ENCODE measurements at places on chromosomes 16 and 17.

DNA sequence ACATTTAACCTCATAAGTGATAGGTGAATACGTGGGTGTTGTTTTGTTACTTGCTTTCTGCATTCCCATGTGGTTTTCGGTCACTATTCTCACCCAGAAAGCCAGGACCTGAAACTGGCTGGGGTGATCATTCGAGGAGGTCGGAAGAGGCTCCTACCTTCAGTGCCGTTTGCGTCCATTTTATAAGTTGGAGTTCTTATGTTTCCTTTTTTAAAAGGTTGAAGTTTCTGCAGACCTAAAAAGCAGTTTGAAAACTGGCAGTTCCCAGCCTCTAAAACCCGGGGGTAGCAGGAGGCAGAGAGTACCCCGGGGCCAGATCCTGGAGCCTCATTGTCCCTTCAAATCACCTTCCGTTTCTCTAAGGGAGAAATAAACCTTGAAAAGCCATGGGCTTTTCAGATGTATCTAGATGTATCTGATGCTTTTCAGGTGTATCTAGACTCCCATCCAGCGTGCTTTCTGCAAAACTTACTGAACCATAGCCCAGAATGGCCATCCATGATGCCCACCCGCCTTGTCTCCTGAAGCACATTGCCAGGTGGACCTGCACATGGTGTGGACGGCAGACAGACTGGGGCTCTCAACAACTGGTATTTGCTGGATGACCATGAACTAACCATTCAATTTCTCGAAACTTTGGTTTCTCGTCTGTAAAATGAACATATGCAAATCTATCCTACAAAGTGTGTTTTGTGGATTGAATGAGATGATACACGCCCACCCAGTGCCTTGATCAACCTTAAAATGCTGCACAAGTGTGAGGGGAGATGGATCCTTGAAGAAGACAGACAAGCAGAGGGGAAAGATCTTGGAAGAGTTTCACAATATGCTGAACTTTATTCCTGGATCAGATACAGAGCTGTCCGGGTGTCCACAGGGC is 1.3 kb downstream of the NLRC5 start:
- DNase-seq, result no peak

DNA sequence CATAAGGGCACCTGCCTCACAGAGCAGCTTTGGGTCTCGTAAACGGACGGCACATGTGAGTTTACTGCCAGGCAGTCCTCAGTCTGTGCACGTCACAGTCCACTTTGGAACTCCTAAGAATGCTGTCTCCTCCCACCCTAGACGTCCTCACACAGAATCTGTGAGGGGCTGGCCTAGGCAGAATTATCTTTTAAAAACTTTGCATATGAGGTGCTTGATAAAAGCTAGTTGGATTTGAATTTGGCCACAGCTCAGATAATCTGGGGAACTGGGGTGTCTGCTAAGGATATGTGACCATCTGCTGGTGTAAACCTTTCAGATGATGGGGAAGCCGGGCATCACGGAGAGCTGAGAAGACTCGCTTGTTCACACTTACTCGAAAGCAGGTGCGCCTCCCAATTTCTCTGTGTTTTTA is 64.4 kb downstream of the METRNL start:
- no peak for DNase-seq

DNA sequence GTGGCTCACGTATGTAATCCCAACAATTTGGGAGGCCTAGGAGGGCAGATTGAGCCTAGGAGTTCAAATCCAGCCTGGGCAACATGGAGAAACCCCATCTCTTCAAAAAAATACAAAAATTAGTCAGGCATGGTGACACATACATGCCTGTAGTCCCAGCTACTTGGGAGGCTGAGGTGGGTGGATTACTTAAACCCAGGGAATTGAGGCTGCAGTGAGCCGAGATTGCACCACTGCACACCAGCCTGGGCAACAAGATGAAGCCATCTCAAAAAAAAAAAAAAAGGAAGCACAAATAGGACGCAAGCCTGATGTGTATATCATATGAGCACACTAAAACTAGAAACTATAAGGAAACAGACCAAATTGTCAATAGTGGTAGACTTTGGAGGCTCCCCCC is 17.1 kb upstream of the FLCN start:
- no peak for DNase-seq

DNA sequence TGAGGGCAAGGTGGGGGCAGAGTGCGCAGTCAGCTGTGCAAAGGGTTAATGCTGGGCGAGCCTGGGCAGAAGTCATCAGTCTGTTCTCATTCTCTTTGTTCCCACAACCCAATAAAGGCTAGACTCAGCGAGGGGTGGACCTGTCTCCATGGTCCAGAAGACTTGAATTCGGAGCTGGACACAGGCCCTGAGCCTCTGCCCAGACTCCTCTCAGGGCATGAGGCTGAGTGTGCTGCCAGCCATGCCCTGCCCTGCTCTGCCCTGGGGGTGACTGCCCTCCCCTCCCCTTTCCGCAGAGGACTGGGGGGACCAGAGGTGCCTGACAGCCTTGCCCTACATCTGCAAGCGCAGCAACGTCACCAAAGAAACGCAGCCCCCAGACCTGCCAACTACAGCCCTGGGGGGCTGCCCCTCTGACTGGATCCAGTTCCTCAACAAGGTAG is 54.5 kb downstream of the MRC2 start:
- no peak for DNase-seq

DNA sequence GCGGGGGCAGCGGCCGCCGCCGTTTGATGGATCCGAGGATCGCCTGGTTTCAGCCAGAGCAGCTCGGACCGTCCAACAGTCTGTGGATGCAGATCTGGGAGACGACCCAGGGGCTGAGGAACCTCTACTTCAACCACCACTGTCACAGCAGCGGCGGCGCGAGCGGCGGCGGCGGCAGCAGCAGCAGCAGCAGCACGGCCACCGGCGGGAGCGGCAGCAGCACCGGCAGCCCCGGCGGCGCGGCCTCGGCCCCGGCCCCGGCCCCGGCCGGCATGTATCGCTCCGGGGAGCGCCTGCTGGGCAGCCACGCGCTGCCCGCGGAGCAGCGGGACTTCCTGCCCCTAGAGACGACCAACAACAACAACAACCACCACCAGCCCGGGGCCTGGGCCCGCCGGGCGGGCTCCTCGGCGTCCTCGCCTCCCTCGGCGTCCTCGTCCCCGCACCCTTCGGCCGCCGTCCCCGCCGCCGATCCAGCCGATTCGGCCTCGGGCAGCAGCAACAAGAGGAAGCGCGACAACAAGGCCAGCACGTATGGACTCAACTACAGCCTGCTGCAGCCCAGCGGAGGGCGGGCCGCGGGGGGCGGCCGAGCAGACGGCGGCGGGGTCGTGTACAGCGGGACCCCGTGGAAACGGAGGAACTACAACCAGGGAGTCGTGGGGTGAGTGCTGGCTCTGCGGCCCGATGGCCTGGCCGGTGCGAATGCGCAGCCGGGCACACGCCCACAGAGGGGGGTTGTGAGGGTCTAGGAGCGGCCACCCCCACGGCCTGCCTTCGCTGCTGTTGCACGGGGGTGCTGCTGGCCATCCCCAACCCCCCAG is 702 bp downstream of the TENT4B start:
- peak; percentile 8 for DNase-seq

DNA sequence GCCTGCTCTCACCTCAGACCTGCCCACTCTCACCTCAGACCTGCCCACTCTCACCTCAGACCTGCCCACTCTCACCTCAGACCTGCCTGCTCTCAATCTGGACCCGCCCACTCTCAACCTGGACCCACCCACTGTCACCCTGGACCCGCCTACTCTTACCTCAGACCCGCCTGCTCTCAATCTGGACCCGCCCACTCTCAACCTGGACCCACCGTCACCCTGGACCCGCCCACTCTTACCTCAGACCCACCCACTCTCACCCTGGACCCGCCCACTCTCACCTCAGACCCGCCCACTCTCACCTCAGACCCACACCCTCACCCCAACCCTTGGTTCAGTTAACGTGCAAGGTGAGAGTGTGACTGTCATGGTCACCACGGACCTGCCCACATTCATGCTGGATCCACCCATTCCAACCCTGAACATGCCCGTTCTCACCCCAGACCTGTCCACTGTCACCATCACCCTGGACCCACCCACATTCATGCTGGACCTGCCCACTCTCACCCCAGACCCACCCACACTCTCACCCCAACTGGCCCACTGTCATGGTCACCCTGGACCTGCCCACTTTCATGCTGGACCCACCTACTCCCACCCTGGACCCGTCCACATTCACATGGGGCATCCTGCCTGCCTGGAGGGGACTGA is 31.2 kb upstream of the ENPP7 start:
- no peak for DNase-seq

GRCh38 chr16:80671281-80671849 is 130.6 kb downstream of the DYNLRB2 start:
- DNase-seq, result no peak

DNA sequence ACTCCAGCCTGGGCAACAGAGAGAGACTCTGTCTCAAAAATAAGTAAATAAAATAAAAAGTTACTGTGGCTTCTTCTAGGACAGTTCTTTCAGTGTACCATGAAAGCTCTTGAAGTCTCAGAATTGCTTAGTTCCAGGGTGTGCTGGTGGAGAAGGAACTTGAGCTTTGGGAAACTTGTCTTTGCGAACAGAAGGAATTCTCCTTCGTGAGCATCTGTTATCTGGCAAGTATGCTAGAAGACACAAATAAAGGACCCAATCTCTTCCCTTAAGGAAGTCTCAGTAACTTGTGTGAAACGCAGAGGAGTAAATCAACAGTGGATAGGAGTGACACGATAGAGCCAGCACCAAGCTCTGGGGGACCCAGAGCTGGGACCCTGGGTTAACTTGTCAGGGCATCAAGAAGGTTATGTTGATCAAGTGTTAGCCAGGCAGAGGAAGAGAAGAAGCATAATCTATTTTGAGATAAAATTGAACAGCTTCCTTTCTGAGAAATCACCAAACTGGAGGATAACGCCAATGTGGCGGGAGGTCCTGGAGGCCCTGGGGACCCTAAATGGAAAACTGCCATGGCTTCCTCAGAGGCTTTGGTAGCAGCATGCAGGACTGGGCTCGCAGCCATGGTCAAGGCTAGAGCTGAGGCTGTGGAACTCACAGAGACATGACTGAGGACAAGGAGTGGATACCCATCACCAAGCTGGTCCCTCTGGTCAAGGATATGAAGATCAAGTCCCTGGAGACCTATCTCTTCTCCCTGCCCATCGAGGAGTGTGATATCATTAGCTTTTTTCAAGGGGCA is 72.1 kb upstream of the HAS3 start:
- DNase-seq, result no peak

GRCh38 chr16:81003064-81003463 is 3.6 kb downstream of the CMC2 start:
- no peak for DNase-seq

GRCh38 chr17:70034158-70034557 is 40.9 kb upstream of the KCNJ16 start:
- DNase-seq, result no peak

DNA sequence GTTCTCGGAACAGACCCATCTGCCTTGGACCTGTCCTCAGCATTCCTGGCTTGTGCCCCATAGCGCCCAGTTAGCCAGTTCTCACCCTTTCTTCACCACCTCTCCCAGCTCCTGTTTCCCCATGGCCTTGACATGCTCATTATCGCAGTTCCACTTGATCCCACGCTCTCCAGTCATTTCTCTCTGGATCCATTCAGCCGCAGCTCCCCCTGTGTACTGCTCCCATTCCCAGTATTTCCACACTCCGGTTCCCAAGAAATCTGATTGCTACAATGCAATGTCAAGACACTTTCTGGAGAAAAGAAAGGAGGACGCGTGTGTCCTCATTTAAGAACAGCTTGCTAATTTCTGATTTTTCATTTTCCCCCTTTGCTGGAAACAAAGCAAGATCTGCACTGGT is 55.4 kb downstream of the TMEM186 start:
- DNase-seq, result no peak
